ENCODE measurements at places on chromosomes 1 and 21.
A peak's percentile ranks its signal among the peaks of the same experiment; 100 is the strongest.

DNA sequence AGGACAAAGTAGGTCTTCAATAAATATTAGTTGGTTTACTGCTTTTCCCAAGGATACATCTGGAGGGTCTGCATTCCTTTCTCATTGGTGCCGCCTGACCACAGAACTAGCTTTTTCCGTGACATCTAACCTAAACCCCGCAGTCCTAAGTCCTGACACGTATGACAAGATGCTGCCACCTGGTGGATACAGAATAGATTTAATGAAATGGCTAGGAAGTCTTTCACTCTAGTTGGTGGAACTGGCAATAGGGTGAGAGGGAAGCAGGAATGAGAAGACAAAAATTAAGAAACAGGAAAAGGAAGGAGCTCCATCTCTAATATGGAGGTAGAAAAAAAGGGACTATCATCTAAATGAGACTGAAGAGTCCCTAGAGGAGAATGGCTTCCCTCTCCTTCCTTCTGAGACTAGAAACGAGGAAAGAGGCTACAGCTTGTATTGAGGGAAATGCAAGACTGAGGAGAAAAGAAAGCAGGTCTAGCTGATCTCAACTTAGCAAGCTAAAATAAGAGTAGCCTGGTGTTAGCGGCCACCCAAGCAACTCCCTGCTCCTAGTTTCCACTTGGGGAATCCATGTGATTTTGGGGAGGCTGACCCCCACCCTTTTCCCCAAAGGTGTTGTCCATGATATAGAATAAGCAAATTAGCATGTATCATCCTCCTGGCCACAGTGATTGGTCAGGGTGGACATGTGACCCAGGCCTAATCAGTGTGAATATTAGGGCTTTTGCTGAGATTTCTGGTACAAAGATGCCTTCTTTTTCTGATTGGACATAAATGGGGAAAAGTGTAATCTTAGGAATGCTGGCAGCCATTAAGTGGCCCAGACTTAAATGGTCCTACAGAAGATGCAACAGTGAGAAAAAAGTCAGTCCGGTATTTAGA is 5.9 kb downstream of the RFX5 start:
- peak; percentile 73 for DNase-seq

- peak; percentile 46 for DNase-seq
These were observed 1.3 kb downstream of the SMG5 start for GRCh38 chr1:156281281-156281680.

- no peak for DNase-seq
These were observed 25.0 kb downstream of the EFCAB7 start for GRCh38 chr1:63548303-63548702.

DNA sequence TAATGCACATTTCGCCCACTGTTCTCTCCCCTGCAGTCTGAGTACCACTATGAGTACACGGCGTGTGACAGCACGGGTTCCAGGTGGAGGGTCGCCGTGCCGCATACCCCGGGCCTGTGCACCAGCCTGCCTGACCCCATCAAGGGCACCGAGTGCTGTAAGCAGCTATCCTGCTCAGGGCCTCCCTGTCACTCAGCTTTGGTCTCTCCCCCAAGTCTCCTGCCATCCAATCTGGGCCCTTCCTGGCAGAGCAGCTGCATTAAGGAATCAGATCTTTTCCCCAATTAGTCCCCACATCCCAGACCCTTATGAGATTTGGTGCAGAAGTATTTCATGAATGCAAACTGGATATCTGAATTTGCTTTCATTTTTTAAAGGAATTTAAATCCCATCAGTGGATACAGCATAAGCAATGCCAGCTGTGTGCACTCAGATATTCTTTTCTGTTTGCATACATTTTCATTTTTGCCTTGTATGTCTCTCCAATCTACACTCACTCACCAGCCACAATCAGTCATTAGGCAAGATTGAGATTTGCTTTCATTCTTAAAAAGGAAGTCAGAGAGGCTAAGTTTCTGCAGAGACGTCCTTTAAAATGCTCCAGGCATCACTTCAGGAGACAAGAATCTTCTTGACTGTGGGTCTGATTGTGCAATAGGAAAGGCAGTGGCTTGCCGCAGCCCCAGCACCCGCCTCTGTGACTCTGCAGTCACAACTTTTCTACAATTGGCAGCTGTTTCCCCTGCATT is 48.1 kb downstream of the ELAPOR1 start:
- peak; percentile 46 for DNase-seq

- DNase-seq: no peak
These were observed 9.6 kb downstream of the RAB42 start for GRCh38 chr1:28601696-28602095.

DNA sequence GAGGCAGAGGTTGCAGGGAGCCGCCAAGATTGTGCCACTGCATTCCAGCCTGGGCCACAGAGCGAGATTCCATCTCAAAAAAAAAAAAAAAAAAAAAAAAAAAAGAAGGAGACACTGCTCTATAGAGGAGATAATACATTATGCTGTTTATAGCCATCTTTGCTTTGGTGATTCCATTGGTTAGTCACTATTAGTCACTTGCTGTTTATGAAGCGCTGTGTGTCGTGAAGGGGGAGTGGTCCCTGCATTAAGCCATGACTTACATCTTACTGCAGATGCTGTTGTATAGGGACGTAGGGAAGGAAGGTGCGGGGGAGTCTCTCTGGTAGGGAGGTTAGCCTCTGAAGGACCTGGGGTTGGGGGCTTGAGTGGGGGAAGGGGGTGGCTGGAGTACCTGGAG is 48.3 kb downstream of the HUNK start:
- no peak for DNase-seq

- DNase-seq: peak; percentile 25
These were observed 189.7 kb downstream of the SEC16B start for GRCh38 chr1:177780096-177780700.

GRCh38 chr1:51032936-51033335 is 62.9 kb downstream of the CDKN2C start:
- no peak for DNase-seq

GRCh38 chr1:231668826-231669225 is 42.2 kb downstream of the DISC1 start:
- no peak for DNase-seq

All from head of caudate nucleus (tissue), 42 donors.